ENCODE measurements at places on chromosomes 3 and 15.

- no peaks in the 10 kb centered on the region for H3K27me3 ChIP-seq
- H3K27ac ChIP-seq = no peak overlapping the region
- H3K36me3 ChIP-seq = no peaks in the 10 kb centered on the region
- no peak for DNase-seq
- no peak overlapping the region for H3K4me3 ChIP-seq
- H3K4me1 ChIP-seq = no peaks in the 10 kb centered on the region
Observed at GRCh38 chr3:44329946-44330345, 8.6 kb upstream of the TCAIM start.

GRCh38 chr15:25674913-25675312 lies 188.2 kb downstream of the ATP10A start:
- H3K27ac ChIP-seq = no peak overlapping the region
- H3K4me1 ChIP-seq = no peaks in the 10 kb centered on the region
- no peak overlapping the region for H3K4me3 ChIP-seq
- no peaks in the 10 kb centered on the region for H3K27me3 ChIP-seq
- no peaks in the 10 kb centered on the region for H3K36me3 ChIP-seq

DNA sequence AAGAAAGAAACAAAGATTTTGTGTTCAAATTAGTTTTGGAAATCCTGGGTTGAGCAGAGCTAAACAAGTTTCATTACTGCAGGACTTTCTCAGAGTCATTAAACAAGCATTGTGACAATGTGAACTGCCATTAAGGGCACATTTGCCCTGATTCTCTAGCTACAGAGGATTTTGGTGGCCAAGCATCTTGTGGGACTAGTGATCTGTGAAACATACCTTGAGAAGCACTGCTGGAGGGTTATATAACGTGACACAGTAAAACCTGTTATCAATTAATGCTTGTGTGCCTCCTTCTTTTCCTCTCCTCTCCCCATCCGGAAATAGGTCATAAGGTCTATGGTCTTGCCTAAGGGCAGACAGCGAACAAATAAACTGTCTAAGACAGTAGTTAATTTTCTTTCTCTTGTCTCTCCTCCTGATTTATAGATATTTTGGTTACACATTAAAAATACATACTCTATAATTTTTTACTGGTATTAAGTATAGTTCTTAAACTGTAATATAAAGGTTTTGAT lies 167.3 kb upstream of the NANOGP8 start:
- no peak overlapping the region for H3K4me3 ChIP-seq
- H3K27ac ChIP-seq = no peak overlapping the region
- H3K4me1 ChIP-seq = no peaks in the 10 kb centered on the region
- no peak for DNase-seq
- H3K27me3 ChIP-seq = no peaks in the 10 kb centered on the region

GRCh38 chr3:179436517-179436916 lies 14.8 kb downstream of the GNB4 start:
- H3K27me3 ChIP-seq = no peaks in the 10 kb centered on the region
- no peaks in the 10 kb centered on the region for H3K36me3 ChIP-seq
- H3K4me1 ChIP-seq = no peaks in the 10 kb centered on the region
- no peak overlapping the region for H3K4me3 ChIP-seq
- H3K27ac ChIP-seq = no peak overlapping the region

GRCh38 chr3:127624063-127624462 lies 4.9 kb upstream of the PODXL2 start:
- DNase-seq = no peak
- H3K4me3 ChIP-seq = no peak overlapping the region
- H3K27me3 ChIP-seq = peaks cover 4% of the 10 kb centered on the region
- no peaks in the 10 kb centered on the region for H3K36me3 ChIP-seq
- H3K27ac ChIP-seq = no peak overlapping the region

Data from CD8-positive, alpha-beta memory T cell (primary cell).